ENCODE measurements at places on chromosomes 12 and 14.

- no peak for DNase-seq
Measured at GRCh38 chr12:21169878-21170472, 39.0 kb downstream of the SLCO1B1 start.

DNA sequence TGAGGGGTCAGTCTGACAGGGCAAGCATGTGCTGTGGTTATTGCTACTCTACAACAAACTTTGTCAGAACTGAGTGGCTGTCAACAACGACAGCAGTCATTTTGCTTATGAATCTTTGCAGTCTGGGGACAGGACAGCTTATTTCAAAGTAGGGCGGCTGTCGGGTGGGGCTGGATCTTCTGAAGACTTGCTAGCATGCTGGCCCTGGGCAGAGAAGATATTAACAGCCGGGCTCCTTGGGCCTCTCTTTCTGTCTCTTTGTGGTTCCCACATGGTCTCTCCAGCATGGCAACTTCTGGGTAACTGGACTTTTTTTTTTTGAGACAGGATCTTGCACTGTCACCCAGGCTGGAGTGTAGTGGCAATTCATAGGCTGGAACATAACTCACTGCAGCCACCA is 33.9 kb upstream of the ALDH2 start:
- DNase-seq = no peak

DNA sequence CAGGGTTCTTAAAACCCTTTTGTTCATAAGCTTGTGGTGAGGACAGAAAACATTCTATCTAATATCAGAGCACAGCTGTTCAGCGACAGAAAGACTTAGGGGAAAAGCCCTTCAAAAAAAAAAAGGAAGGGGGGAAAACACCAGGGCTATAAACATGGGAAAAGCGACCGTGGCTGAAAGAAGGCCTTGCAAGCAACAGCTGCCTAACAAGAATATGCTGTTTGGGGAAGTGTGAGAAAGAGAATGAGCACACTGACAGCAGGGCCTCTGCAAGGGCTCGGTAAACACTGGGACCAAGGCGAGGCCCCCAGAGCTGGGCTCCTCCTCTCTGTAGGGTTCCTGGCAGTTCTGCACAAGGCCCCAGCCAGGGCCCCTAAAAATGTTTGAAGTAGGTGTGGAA is 27.4 kb upstream of the CCND2 start:
- no peak for DNase-seq

DNA sequence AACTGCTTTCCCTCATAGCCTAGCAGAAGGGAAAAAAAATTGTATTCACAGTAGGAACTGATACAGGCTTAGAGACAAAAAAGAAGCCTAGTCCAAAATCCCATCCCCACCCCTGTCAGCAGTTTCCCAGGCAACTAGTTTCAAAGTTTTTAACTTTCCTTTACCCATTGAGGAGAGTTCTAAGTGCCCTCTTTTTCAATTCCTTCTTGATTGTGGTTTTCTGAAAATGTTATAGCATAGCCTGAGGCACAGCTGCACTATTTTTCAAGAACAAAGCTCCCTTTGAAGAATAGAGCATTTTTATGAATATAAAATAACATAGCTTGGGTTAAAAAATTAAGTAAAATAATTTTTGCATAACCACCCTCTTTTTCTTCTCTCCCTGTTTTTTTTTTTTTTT is 81.6 kb downstream of the IPO8 start:
- no peak for DNase-seq

- peak; percentile 17 for DNase-seq
Measured at GRCh38 chr12:96985515-96986362, 78.7 kb downstream of the NEDD1 start.

GRCh38 chr12:24839268-24839791 is 109.6 kb downstream of the BCAT1 start:
- no peak for DNase-seq

DNA sequence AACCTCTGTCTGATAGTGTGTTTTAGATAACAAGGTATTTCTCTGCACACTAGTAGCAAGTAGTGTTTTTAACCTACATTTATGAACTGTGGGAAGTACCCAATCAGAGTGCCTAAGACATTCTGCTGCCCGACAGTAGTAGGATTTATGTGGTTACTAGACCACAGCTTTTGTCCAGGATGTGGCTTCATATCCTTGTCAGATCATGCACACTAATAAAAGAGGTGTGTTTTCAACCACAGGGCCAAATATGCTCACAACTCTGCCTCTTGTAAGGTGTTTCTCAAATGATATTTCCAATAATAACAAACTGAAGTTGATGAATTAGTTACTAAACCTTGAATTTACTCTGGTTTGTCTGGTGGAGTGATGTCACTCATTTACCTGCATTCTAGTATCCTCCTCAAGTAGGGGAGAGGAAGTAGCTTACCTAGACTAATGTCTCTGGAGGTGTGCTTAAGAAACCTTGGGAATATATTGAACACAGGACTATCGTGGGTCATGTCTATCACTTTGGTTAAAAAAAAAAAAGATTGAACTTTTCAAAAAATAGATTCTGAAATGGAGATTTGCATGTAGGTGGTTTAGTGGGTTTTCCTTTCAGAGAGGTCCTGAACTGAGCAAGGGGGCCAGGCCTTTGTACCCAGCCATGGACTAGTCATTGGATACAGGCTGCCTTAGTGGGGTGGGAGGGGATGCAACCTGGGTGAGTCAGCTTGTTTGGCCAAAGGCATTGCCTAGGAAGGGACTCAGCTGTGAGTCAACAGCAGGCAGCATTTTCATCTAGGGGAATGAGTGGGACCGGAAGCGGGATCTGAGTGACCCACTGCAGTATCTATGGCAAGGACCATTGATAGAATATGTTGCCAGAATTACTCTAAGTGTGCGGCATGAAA is 14.1 kb downstream of the FBXW8 start:
- peak; percentile 13 for DNase-seq

DNA sequence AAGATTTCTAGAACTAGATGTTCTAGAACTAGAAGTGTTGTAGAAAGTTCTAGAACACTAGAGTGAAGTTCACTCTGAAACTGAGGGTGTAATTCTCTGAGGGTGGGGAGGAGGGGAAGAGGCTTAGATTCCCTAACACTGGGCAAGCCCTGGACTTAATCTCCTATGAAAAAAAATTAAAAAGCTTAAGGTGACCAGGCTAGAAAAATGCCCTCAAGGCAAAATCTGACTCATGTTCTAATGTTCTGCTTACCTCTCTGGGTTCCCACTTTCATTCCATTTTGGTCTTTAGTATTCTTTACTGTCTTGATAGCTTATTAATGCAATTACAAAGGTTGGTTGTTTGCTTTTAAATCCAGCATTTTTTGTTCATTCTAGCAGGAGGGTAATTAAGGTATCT is 101.5 kb downstream of the KICS2 start:
- no peak for DNase-seq

GRCh38 chr12:89927226-89927698 is 218.6 kb upstream of the ATP2B1 start:
- DNase-seq = no peak

GRCh38 chr14:93974299-93974698 is 2.1 kb downstream of the ASB2 start:
- no peak for DNase-seq

DNA sequence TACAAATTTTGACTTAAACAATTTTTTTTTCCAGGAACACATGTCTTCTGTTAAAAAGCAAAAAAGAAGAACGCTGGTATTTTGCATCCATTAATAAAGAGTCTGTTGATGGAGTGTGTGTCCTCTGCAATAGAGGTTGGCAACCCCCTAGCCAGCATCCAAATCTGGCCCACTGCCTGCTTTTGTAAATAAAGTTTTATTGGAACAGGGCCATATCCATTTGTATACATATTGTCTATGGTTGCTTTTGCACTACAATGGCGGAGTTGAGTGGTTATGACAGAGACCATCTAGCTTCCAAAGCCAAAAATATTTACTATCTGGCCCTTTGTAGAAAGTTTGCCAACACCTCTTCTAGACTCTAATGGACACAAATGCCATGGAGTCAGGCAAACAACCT is 49.6 kb downstream of the CCDC92 start:
- DNase-seq = no peak

- no peak for DNase-seq
Measured at GRCh38 chr12:102509123-102509626, 28.8 kb upstream of the IGF1 start.

- peak; percentile 30 for DNase-seq
Measured at GRCh38 chr12:45730084-45730347, 510 bp downstream of the ARID2 start.

DNA sequence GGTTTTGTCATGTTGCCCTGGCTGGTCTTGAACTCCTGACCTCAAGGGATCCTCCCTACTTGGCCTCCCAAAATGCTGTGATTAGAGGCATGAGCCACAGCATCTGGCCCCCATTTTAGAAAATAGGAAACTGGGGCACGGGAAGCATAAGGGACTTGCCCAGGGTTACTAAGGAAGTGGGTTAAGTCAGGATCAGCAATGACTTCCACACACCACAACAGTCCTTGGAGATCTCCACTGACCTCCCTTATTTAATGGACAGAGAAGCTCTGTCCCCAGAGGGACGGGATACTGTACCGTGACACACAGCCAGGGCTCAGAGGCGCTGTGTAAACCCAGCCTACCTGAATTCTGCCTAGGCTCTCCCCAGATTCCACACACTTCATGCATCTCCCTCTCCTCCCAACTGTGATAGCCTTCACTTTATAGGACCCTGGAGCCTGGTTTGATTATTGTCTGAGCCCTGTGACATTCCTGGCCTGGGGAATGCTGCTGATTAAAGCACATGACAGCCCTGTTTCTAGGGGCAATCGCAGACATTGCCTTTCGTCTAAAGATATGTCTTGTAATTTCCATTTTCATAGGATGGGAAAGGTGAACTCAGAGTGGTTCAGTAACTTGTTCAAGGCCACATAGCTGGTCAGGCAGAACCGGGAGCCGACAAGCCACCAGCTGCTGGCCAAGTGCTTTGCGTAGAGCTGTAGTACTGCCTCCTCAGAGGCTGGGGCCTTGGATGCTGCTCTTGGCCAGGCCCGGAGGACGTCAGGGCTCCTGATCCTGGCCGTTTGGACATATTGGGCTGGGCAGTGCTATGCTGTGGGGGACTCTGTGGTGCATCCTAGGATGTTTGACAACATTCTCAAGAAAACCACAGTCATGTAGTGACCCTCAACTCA is 20.8 kb downstream of the SERPINA1 start:
- DNase-seq = no peak

- DNase-seq = no peak
Measured at GRCh38 chr14:103126873-103127304, 3.6 kb downstream of the TNFAIP2 start.

GRCh38 chr12:12384571-12385340 is 27.9 kb downstream of the BORCS5 start:
- no peak for DNase-seq

DNA sequence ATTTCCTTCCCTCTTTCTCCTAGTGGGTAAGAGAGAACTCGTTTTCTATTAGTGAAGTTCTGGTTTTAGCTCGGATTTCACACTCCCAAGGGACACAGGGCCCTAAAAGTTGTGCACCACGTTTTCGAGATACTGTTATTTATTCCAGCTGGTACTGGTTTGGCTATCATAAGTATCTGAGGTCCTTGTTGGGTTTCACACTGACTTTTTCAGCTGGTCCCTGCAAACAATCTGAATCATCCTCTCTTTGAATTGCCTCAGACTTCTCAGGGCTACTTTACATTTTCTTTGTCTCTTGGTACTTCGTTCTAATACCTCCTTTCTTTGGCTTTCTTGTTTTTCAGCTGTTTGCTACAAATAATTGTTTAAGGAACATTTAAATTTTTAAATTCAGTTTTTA is 75.7 kb downstream of the SCN8A start:
- DNase-seq = no peak

GRCh38 chr12:125773033-125773640 is 707.9 kb downstream of the AACS start:
- no peak for DNase-seq

DNA sequence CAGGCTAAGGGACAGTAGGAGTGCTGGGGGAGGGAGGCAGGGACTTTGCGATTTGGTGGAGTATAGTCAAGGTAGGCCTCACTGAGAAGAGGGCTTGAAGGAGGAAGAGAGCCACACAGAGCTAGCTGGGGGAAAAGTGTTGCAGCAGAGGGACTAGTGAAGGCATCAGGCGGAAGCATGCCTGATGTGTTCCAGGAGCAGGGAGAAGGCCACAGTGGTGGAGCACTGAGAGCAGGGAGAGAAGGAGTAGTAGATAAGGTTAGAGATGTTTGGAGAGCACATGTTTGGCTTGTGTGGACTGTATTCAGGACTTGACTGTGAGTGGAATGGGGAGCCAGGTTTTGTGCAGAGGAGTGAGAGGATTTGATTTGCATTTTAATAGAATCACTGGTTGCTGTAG is 9.0 kb downstream of the FRMD6 start:
- no peak for DNase-seq

GRCh38 chr14:82009076-82009475 is 475.4 kb upstream of the SEL1L start:
- no peak for DNase-seq

- no peak for DNase-seq
Measured at GRCh38 chr12:948238-948637, 1.3 kb downstream of the RAD52 start.

- DNase-seq = no peak
Measured at GRCh38 chr12:49937639-49938300, 12.8 kb upstream of the AQP2 start.

- no peak for DNase-seq
Measured at GRCh38 chr12:10940389-10940788, 1.3 kb upstream of the TAS2R14 start.

DNA sequence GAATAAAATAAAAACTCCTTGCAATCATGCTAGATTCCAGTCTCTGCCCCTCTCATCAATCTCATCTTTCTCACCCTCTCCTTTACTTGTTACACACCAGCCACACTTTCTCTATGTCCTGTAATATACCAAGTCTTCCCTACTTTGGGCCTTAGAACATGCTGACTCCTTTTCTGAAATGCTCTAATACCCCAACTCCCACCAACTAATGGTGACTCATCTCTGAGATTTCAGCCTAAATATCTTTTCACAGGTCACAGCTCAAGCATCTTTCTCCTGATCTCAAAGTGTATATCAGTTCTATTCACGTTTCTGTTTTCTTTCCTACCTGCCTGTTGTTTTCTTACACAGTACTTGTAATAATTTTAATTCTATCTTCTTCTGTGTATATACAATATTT is 378.9 kb upstream of the PRICKLE1 start:
- DNase-seq = no peak

GRCh38 chr12:23906329-23906728 is 43.1 kb downstream of the SOX5 start:
- DNase-seq = no peak

DNA sequence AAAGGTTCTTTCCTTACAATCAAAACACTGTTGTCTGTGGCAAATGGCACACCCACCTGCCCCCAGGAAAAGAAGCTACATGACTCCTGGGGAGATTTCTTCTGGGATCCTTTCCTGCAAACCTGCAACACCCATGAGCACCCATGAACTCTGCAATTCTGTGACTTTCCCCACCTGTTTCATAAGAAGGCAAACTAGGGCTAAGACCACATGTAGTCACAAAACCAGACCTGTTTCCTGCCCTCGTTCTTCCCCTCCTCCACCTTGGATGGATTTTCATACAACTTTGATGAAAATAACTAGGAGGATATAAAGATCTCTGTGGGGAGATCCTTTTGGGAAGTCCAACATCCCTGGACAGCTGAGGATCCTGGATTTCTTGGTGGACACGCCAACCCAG is 1084.7 kb downstream of the BCL11B start:
- DNase-seq = no peak

Measured in activated T-helper 1 cell treated with anti-CD3 and anti-CD28 coated beads, Interleukin-2, amount 50 U/mL, for 16 hours (primary cell).